Upper lobe of right lung (tissue), 1 donor: ENCODE measurements at places on chromosomes 7 and 10. TPM values are rescaled to one million over a fixed set of nuclear protein-coding genes. Genes with fewer than 3 reads are reported as not detected.
A peak's percentile ranks its signal among the peaks of the same experiment; 100 is the strongest.

GRCh38 chr7:69722843-69723242 lies 124.6 kb downstream of the AUTS2 start:
- no peak for DNase-seq

DNA sequence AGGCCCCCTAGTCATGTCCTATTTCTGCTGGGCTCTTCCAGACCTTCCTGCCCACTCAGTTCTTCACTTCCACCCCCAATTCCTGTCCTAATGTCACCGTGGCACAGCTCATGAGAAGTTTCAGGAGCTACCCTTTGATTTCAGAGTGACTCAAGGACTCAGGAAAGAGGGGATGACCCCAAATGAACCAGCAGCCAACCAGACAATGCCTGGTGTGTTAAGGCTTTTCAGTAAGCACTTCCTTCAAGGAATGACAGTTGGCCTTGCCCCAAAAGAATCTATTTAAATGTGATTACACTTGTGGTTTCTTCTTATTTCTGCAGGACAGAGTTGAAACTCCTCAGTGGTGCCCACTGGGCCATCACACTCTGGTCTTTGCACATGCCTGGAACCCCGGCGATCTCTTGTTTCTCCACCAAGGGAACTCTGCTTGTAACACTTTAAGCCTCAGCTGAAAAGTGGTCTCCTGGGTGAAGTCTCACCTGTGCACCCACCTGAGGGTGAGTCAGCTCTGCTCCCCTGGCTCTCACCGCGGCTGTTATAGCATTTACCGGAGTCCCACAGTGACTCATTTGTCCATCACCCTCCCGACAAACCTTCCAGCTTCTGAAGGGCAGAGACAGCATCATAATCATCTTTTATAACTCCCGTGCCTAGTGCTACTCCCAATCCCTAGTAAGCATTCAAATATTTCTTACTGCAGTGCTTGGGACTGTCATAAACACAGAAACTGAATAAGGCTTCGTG lies 123.0 kb upstream of the SVIL start:
- no peak for DNase-seq

GNAT3 gene
- not detected for total RNA-seq

TMEM184A gene
- 4.4 TPM for total RNA-seq

DNA sequence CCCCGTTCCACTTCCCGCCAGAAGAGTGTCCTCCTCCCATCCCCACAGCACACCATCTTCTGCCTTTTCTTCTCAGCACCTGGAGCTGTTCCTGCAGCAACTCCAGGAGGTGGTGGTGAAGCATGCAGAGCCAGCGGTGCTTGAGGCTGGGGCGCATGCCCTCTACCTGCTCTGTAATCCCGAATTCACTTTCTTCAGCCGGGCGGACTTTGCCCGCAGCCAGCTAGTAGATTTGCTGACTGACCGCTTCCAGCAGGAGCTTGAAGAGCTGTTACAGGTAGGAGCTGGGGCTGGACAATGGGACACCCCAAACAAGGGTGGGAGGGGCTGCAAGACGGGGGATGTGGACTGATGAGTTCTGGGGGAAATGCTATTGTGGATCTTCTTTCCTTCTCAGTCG lies 19.1 kb upstream of the PVRIG start:
- no peak for DNase-seq

DNA sequence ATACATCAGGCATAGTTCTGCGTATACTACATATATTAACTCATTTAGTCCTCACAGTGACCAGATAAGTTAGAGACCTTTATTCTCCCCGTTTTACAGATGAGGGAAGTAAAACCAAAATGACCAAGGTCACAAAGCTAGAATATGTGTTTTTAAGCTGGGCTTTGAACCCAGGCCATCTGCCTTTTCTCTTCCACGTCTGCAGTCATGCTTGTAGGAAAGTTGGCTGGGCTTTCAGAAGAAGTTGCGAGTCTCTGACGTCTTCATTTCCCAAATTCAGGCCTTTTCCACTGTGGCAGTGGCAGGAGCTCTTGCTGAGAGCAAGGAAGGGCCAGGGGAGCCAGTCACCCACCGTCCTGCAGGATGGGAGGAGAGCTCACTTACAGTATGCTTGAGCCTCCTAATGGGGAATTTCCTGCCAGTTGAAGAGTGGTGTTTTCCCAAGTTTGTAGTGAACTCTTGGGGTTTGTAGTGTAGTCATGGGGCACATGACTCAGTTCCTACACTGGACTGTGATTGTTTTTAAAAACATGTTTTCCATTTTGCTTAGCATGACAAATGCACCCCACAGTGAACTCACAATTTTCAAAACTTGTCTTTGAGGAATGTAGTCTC lies 34.2 kb downstream of the CYP17A1 start:
- no peak for DNase-seq

BHLHA15 gene
- 0.81 TPM for total RNA-seq

DNA sequence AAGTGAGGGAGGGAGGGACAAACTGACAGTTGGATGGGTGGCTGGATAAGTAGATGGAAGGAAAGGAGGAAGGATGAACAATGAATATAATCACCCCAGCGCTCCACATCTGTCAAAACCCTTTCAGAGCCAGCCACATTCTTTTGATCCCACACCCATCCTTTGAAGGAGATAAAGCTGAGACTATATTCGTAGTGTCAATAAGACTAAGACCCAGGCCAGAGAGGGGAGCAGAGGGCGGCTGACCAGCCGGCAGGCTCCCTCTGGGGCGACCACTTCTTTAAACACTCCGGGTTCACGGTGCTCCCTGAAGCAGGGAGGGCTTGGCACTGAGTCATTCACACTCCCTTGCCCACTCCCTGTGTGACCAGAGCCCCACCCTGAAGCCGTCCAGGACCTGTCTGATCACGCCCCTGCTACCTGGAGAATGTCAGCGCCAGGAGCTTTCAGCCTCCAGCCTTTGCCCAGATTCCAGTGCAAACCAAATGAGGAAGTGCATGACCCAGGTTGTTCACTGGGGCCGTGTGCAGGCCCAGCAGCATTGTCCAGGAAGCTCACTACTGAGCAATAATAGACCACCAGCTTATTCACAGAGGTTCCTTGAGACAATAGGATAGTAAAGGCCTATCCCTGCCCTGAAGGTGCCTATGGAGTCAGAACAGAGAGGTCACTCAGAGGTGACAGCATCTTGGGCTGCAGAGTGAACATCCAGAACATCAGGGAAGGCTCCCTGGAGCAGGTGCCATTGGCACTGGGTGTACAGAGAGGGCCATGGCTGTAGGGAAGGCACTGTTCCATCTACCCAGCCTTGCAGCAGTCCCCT lies 34.4 kb downstream of the UNC5B start:
- DNase-seq = no peak

DNA sequence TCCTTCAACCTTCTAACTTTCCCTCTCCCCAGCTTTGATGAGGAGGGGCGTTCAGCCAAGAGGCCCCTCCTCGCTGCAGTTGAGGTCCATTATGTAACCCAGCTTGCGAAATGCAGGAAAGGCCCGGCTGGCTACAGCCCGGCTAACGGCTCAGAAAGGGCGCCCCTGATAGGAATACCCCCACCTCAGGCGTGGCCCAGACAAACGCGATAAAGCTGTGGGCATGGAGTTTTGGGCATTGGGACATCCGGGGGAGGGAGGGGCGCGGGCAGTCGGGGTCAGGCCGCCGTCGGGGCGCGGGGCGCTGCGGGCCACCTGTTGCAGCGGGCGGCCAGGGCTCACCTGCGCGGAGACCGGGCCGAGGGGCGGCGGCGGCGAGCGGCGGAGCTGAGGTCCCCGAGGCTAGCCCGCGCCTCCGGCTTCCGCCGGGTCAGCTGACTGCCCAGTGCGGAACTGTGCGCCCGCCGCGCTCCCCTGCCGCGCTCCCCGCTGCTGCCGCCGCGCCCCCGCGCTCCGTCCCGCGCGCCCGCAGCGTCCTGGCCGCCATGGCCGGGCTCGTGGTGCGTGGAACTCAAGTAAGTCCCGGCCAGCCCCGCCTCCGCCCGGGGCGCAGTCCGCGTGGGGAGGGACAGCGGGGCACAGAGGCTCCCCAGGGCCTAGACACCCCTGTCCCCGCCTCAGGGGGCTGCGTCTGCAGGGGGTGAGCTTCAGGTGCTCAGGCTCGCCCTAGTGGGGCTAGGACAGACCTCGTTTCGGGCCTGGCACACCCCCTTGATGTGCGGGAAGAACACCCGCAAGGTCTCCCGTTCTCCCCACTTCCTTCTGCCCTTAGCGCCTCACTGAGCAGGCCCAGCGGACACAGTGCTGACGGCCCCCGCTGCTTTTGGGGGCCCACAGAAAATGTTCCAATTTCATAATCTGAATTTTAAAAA lies at the start of gene LRMDA:
Gene LRMDA, plus strand, starts transcription at position 445 of the 932 bp plus-strand sequence.
- peak; percentile 86 for DNase-seq

HYAL4 gene
- not detected for total RNA-seq

GRCh38 chr7:124155432-124156022 lies 122.7 kb upstream of the TMEM229A start:
- no peak for DNase-seq

GOLGA7B gene
- total RNA-seq = 0.98 TPM

DNA sequence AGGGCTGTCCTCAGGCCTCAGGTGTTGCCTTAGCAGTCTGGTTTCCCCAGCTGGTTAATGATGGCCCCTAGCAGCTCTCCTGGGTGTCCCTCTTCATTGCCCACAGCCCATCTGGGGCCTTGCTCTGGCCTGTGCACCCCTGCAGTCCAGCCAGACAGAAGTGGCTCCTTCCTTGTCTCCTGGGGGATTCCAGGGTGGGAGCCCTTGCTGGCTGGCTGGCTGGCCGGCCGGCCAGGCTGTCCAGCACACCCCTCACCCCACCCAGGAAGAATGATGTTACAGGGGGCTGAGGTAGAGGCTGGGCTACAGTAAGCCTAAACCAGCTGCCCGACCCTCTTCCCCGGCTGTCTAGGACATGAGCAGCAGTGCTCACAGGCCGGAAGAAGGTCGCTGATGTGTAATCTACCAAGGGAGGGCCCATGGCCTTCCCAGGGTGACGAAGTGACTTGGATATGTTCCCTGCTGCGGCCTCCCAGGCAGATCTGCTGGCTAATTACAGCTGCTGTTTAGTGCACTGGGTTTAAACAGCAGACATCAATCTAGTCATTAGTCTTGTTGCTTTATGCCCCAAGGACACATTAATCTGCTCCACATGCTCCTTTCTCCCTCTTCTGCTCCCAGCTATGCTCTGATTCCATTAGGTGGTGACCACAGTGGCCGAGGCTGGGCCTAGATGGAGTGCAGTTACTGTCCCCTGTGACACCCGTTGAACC lies 53.8 kb upstream of the LRRC4 start:
- no peak for DNase-seq

MSS51 gene
- total RNA-seq = 3.0 TPM
